Stimulated activated CD4-positive, alpha-beta T cell treated with anti-CD3 and anti-CD28 coated beads, Interleukin-1b, Interleukin-23, amount 100 ng/mL, for 48 hours (primary cell): ENCODE measurements at places on chromosomes 16 and 17.

DNA sequence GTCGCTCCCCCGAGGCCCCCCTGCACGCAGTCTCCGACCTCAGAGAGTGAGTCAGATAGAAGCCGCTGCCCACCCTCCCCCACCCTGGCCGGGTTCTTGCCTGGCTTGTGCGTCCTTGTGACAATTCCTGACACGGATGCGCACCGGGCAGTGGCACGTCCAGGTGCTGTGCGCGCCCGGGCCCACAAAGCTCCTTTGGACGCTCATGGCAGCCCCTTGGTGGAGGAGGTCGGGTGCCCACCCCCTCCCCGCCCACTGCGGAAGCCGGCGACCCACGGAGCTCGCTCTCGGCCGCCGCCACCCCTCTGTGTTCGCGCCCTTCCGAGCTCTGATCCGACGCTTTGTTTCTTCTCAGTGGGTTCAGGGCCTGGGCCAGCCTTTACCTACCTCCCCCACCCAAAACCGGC is 662 bp upstream of the TUBB3 start:
- DNase-seq, result no peak

DNA sequence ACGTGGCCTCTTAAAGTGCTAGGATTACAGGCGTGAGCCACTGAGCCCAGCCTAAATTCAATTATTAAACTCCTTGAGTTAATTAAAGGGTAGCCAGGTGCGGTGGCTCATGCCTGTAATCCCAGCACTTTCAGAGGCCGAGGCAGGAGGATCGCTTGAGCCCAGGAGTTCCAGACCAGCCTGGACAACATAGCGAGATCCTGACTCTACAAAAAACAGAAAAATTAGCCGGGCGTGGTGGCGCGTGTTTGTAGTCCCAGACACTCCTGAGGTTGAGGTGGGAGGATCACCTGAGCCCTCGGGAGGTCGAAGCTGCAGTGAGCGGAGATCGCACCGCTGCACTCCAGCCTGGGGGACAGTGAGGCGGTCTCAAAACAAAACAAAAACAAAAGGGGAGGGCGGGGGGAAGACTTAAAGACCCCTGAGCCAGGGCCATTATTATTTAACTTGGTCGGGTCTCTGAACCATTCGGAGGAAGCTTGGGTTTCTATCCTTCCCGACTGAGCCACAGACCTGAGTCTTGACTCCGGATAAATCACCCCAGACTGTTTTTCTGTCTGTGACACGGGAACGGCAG is 19.5 kb downstream of the BCL7C start:
- no peak for DNase-seq

- DNase-seq, result no peak
Measured at GRCh38 chr17:61221181-61221580, 178.5 kb upstream of the TBX2 start.

GRCh38 chr17:11031787-11032186 is 193.9 kb upstream of the PIRT start:
- DNase-seq, result no peak

- DNase-seq, result peak; percentile 56
Measured at GRCh38 chr16:84507011-84507982, 2.8 kb upstream of the MEAK7 start.
